EH (cell line): ENCODE measurements at places on chromosomes 3 and 15.
A peak's percentile ranks its signal among the peaks of the same experiment; 100 is the strongest.

GRCh38 chr3:172869368-172869771, 118.8 kb downstream of the ECT2 start:
- DNase-seq, result peak; percentile 10

GRCh38 chr15:81413851-81414250, 39.8 kb upstream of the TMC3 start:
- DNase-seq, result no peak

DNA sequence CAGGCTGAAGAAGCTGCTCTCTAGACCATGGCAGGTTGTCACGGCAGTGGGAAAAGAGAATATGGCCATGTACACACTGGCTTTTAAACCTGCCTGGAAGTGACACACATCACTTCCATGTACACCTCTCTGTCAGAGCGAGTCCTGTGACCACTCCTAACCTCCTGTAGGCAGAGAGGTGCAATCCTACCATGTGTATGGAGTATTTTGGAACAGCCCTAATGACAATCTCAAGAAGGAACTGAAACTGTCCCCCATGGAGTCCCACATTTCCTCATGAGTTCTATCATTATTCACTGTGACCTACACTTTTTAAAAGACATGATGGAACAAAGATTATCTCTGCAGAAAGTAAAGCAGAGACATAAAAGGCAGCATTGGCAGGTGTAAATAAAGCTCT, 153.4 kb upstream of the PFN2 start:
- no peak for DNase-seq

DNA sequence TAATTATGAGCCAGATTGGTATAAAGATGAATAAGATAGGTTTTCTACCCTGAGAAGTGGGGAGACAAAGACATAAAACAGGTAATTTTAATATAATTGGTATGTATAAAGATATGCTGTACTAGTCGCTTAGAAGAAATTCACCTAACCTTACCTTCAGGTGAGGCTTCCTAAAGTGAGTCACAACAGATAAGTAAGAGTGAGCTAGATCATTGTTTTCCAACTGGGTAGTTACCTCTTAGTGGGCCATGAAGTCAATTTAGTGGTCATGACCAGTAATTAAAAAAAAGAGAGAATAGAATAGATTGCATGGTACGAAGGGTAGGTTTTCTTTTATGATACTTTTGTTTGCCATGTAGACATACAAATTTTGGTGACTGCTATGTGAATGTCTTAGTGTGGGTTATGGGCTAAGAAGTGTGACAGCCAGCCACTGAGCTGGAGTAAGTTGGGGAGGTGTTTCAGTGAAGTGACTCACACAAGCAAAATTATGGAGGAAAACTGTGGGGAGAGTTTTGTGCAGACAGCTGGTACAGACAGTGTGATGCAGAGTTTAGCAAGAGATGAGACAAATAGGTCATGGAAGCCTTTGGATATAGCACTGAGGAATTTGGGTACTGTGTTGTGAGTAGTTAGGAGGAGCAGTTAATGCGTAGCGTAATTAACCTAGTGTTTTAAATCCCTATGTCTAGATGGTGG, 8.2 kb downstream of the TRNT1 start:
- peak; percentile 22 for DNase-seq

DNA sequence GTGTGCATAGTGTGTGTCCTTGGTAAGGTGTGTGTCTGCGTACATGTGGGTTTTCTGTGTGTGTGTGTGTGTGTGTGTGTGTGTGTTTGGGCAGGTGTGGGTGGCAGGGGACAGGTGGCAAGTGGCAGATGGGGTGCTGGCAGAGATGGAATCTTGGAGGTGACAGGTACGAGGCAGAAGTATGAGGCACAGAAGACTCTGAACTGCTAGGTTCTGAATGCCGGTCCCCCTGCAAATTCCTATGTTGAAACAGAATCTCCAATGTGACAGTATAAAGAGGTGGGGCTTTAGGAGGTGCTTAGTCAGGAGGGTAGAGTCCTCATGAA, 29.8 kb downstream of the SRPRB start:
- DNase-seq, result no peak
